ENCODE measurements at places on chromosomes 3 and 15.

DNA sequence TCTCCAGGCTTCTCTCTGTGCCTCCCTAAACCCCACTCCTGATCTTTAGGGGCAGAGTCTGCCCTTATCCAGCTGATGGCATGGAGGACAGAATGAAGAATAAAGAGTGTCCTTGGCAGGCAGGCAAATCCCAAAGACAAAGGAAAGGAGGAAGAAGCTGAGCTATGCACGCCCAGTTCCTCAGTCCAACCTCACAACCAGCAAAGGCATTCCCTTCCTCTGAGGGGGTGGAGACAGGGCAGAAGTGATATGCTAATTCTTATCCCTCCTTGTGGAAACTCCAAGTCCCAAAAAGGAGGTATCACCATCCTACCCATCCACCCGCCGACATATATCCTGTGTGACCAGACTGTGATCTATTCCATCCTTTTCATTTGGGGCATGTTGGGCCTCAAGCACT lies 10.5 kb upstream of the CCDC54 start:
- no peak for DNase-seq

DNA sequence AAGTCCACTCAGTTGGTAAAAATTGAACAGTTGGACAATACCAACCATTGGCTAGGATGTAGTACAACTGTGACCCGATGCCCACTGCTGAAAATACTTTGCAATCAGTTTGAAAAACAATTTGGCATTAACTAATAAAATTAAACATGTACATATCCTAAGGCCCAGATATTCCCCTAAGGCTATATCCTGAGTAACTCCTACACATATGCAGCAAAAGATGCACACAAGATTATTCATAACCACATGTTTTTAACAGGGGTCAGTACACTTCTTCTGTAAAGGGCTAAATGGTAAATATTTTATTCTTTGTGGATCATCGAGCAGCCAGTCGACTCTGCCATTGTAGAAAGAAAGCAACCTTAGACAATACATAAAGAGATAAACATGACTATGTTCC lies 116.3 kb downstream of the MEX3B start:
- DNase-seq = no peak

DNA sequence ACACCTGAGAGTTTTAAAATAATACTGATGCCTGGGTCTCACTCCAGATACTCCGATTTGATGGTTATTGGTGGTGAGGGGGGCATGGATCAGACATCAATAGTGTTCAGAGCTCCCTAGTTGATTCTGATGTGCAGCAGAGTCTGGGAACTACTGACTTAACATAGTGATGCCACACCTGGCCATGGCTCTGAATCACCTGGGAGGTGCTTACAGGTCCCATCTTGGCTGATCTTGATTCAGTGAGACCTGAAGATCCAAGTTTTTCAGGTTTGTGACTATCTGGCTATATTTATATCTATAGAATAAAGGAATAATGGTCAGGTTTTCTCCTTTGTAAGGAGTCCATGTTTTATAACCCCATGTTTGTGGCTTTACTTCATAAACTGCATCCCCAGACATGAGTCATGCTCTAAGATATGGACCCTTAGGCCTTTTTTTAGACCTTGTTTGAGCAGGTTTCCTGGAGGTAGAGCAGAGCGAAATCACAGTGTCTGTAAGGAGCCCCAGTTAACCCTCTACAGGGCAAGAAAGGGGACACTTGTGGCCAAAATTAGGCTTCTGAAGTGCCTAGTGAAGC lies 101.4 kb downstream of the LARS2 start:
- DNase-seq = no peak

DNA sequence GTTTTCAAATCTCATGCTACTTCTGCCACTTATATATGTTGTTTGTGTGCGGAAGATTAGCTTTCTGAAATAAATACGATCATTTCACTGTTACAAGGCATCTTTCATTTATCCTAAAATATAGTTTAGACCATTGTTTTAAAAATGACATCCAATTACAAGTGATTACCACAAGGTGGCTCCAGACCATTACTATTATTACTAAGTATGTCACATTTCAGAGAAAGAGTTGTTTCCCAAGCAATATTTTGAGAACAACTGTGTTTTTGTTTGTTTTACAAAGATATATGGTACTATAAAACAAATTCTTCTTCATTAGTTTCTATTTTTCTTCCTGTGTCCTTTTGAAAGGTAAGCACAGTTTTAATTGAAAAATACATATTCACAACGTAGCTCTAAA lies 136.0 kb upstream of the RAP2B start:
- DNase-seq = peak; percentile 66

DNA sequence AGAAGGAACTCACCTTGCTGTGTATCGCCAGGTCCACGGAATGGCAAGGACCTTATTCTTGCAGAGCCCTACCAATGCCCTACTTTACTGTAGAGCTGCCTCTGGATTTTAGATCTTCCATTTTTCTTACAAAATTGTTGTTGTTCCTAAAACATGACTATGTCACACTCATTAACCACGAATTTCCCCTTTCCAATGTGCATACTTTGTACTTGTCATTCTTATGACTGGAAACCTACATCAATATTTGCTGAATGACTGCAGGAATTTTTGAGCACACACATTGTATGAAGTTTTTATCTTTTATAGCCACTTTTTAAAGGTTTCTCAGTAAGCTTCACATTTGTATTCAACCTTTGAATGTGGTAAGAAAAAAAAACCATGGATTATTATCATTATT lies 35.9 kb upstream of the CMSS1 start:
- DNase-seq = no peak

GRCh38 chr3:10672422-10672821 lies 143.6 kb upstream of the SLC6A11 start:
- DNase-seq = no peak

GRCh38 chr15:66919421-66919820 lies 146.0 kb upstream of the SMAD3 start:
- DNase-seq = no peak

GRCh38 chr3:119490153-119490552 lies 8.2 kb upstream of the TIMMDC1 start:
- no peak for DNase-seq

GRCh38 chr3:160169139-160169976 lies 55.9 kb upstream of the C3orf80 start:
- no peak for DNase-seq

GRCh38 chr3:57706462-57706861 lies 13.6 kb upstream of the DENND6A start:
- no peak for DNase-seq

Measured in hematopoietic multipotent progenitor cell treated with erythropoietin and hydrocortisone succinate and interleukin-3 and kit ligand, for 17 days (in vitro differentiated cells).